CD4-positive, CD25-positive, alpha-beta regulatory T cell (primary cell): ENCODE measurements at places on chromosomes 1 and 21. TPM values are rescaled to one million over a fixed set of nuclear protein-coding genes. Genes with fewer than 3 reads are reported as not detected.

DNA sequence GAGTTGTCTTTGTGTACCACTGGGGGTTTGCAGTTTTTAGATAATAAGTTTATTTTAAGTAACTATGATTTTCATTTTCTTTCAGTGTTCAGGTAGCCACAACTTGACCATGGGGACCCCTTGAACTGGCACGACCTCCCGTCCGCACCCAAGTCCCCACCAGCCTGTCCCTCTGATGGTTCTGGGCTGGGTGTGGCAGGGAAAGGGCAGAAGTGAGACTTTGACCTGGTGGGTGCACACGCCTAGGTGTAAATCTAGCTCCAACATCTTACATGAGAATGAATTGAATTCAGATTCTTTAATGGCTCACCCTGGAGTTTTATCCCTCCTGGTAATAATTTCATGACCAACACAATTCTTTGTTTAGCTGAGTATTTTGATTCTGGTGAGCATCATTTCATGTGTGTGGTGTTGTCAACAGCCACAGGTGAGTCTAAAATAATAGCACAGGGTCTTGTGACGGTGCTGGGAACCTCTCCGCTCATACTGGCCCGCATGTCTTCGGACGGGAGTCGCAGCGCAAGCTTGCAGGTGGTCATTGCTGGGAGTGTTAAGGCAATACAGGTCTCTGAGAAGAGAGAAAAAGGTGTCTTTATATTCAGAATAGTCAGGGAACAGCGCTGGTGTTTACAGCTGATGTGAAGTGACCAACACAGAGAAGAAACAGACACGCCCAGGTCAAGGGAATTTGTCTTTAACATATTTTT is 50.8 kb upstream of the POFUT2 start:
- no peak overlapping the region for H3K27ac ChIP-seq
- no peak for DNase-seq
- H3K4me1 ChIP-seq = no peaks in the 10 kb centered on the region

- DNase-seq = no peak
- H3K27me3 ChIP-seq = peaks cover 9% of the 10 kb centered on the region
- H3K36me3 ChIP-seq = no peaks in the 10 kb centered on the region
- no peak overlapping the region for H3K4me3 ChIP-seq
- H3K27ac ChIP-seq = no peak overlapping the region
Observed at GRCh38 chr21:32949701-32950100, 76.0 kb upstream of the OLIG2 start.

DNA sequence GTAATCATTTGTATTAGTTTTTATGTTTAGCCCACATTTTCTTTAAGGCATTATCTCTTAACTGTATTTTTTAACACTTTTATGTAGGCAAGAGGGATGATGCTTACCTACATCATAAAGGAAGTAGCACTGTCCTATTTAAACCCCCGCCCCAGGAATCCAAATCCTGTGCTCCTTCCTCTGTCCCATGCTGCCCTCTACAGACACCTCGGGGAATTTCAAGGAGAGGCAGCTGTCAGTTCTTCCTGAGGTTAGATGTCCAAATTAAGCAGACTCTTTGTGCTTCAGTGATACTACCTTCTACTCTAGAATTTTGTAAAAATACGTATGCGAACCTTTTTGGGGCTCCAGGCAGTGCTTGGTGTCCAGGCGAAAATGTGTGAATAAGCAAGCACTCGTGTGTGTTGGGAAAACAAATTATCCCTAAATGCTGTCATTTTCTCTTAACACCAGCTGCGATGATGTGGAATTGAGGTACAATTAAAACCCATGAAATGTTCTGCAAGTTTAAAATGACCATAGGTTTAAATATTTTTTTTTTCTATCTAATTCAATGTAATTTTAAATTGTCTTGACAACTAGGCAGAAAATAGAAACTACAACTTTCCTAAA is 19.2 kb downstream of the CRCT1 start:
- peaks cover 2% of the 10 kb centered on the region for H3K27me3 ChIP-seq
- H3K4me1 ChIP-seq = no peaks in the 10 kb centered on the region
- H3K36me3 ChIP-seq = no peaks in the 10 kb centered on the region
- no peak overlapping the region for H3K4me3 ChIP-seq
- no peak overlapping the region for H3K27ac ChIP-seq

- DNase-seq = no peak
- no peaks in the 10 kb centered on the region for H3K36me3 ChIP-seq
- no peaks in the 10 kb centered on the region for H3K4me1 ChIP-seq
- H3K4me3 ChIP-seq = no peak overlapping the region
Observed at GRCh38 chr1:111801071-111801850, 45.6 kb downstream of the DDX20 start.

- H3K27ac ChIP-seq = no peak overlapping the region
- H3K4me1 ChIP-seq = no peaks in the 10 kb centered on the region
- no peak for DNase-seq
- no peak overlapping the region for H3K4me3 ChIP-seq
- no peaks in the 10 kb centered on the region for H3K27me3 ChIP-seq
Observed at GRCh38 chr1:60066001-60066400, 7.6 kb downstream of the C1orf87 start.

Gene ITLN2
- total RNA-seq = not detected
